Activated CD4-positive, alpha-beta T cell treated with anti-CD3 and anti-CD28 coated beads for 4 hours (primary cell): ENCODE measurements at places on chromosomes 3 and 15.

DNA sequence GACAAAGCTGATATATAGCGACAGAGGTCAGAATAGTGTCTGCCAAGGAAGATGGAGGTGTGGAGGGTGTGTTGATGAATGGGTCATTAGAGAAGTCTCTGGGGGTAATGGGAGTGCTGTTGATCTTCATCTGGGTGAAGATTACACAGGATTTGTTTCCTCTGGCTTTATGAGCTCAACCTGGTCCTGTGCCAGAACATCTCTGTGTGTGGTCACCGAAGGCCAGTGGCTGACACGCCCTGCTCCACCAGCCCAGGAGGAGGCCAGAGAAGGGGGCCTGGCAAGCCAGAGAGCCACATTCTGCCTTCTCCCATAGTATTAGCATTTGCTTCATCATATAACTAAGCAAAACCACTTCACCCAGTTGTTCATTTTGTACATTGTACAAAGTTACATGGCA is 121.1 kb downstream of the ZNF621 start:
- no peak for DNase-seq

- no peak for DNase-seq
Measured at GRCh38 chr3:14445773-14446172, 43.4 kb downstream of the SLC6A6 start.

GRCh38 chr15:59300618-59301139 is 72.0 kb downstream of the MYO1E start:
- peak; percentile 8 for DNase-seq

GRCh38 chr3:178480795-178481194 is 55.4 kb upstream of the KCNMB2 start:
- no peak for DNase-seq

- no peak for DNase-seq
Measured at GRCh38 chr3:68996356-68996995, 17.0 kb downstream of the EOGT start.

DNA sequence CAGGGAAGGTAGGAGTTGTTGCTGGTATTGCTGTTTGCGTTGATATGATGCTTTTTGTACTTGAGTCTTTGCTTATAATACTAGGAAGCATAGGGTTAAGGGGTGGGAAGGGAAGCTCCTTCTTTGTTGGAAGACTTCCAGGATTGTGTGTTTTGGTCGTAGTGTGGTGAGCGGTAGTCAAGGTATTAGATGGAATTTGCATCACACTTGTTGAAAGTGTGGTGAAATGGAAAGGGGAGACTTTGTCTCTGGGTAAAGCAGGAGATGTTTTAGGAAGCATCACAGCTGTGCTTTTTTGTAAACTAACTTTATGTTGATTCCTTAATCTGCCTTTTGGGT is 14.9 kb downstream of the IGSF10 start:
- no peak for DNase-seq

GRCh38 chr3:191119415-191120295 is 79.4 kb upstream of the OSTN start:
- no peak for DNase-seq

DNA sequence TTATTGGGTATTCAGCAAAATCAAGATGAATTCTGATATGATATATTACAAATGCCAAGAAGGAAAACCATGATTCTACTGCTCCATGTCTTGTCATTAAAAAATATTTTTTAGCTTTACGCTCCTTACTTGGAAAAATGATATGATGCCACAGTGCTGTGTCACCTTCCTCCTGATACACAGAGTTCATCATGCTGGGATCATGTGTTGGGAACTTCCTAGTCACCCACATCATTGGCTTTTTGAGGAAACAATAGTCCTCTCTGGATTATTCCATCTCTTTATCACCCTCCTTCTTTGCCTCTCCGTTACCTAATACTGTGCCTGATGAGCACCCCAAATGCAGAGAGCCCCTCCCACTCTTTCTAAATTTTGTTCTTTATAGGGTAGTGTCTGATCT is 94.3 kb upstream of the PFN2 start:
- DNase-seq = no peak

DNA sequence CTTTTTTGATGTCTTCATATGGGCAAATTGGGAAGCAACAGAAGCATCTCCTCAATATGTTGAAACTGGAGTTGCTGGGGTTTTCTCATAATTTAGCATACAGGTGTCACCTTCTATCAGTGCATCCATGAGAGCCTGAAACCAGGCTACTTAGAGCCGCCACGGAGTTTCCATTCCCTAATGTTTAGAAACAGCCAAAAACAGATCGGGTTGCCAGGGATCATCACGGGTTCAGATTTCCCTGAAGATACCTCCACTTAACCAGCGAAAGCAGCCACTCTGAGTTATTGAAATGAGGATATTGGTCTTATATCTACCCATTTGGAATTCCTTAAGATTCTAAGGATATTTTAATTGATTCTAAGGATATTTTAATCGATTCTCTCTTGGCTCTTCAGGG is 14.5 kb downstream of the TERB2 start:
- no peak for DNase-seq

DNA sequence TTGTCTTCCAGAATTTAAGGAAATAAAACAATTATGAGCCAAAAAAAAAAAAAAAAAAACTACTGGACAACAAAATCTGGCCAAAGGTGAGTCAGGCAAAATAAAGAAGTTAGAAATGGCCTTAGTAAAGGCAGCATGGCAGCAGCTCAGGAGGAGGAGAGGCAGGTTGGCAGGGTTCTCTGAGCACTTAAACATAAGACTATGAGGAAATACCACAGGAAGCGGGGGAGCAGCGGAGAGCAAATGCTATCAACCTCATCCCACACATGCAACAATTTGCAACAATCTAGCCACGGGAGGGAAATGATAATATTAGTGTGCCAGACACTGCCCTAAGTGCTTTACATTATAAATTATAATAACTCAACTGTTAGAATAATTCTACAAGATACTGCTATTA is 247.3 kb upstream of the NSMCE3 start:
- DNase-seq = no peak

DNA sequence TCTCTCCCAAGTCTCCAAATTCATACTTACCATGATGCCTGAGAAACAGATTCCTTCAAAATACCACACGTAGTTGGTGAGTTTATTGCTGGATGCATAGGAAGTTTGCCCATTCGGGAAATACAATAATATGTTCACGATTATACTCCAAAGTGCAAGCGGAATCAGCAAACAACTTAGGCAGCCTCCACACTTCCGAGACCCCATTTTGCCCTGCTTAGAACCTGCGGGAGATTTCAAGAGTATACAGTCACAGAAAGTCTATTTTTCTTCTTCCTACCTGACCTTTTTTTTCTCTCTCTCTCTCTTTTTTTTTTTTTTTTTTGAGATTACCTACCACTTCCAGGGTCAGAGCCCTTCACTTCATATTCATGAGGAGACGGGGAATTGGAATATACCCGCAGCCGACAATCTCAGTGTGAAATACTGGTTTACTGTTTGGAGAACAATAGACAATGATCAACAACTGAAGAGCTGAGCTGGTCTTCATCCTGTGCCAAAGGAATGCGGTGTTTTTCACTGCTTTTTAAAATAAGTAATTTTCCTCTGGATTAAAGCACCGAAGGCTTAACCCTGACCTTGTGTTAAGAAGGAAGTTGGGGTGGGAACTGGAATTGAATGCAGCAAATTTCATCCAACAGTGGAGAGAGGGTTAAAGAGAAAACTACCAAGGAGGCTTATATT is at the start of gene TM4SF18:
Gene TM4SF18 (minus strand): TSS at position 461 of the 684 bp plus-strand sequence. CDS start 254 bp downstream, at position 207.
- no peak for DNase-seq

GRCh38 chr15:41690636-41691035 is 30.4 kb downstream of the MGA start:
- DNase-seq = no peak

DNA sequence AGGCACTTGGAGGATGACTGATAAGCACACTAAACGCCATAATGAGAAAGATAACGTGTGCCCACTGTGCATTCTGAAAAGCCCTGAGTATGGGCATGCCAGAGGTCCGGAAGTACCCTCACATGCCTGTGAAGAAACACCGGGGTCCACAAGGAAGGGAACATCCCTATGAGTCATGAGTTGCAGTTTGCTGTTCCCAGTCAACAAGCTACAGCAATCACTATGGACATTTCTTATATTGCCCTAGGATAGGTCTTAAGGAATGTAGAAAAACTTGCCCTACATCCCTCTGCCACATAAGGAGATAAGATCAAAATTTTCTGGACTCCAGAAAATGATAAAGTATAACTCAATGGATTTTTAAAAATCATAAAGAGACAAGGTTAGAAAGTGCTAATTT is 9.9 kb downstream of the MB21D2 start:
- DNase-seq = no peak

DNA sequence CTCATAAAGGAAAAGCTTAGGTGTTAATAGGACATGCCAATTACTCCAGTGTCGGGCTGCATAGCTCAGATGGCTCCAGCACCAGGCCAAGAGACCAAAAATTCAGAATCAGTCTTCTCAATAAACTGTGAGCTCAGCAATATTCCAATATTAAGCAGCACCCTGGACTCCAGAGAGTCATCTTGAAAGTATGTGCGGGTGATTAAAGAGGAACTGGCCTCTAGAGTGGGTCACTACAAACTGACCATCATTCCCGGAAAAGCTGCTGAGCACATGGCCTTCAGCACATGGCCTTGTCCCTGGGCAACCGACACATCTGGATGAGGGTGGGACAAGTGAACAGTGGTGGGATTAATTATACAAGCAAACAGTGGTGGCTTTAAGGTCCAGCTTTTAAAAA is 59.0 kb downstream of the MAGI1 start:
- DNase-seq = no peak

DNA sequence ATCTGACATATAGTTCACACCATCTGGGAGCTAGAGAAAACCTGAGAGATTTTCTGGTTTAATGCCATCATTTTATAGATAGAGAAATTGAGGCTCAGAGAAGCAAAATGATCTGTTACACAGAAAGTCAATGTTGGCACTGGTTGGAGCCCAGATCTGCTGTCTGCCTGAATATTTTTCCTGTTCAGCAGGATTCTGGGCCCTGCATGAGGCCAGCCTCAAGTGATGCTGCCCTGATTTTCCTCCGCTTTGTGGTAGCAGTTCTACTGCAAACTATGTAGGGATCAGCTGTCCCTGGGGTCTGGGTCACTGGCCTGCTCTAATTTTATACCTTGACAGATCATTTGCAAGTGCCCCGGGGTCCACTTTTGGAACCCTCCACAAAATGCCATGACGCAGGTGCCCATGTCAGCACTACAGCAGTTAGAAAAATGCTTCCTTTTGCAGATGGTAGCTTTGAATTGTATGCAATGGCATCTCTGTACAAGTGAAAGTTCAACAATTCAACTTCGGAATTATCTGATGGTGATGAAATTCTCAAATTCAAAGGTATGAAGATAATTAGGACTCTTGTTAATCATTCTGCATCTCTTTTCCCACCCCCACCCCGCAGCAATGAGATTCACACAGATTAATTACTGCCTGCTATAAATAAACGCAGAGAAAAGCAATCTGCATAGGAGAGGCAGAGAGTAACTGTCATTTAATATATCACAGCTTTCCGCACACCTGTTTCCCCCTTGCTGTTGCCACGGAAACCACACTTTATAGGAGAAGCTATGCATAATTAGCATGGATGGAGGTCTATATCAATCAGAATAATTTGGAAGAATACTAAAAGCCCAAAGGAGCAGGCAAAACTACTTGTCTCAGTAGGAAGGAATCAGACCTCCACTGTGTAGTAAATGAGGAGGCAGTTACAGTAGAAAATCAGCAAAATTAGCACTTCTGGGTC is 222.6 kb downstream of the PDCD6IP start:
- DNase-seq = no peak

- DNase-seq = no peak
Measured at GRCh38 chr3:126126286-126126685, 42.4 kb upstream of the SLC41A3 start.
